NCI-H146 (cell line): ENCODE measurements at places on chromosomes 12 and 14.

DNA sequence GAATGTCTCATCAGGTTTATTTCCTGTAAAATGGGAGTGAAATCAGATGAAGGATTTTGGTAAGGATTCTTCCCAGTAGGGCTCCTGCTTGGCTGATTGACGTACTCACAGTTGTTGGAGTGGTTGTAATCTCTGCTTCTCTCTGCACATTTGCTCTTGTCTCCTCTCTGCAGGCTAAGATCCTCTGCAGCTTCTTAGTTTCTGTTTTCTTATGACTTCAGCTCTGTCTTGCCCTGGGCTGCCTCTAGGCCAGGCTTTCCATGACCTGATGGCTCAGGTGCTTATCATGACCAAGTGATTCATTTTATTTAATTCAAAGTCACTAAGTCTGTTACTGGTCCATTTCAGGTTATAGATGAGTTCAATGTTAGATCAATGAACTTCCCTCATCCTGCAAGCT lies 394.5 kb upstream of the DDHD1 start:
- DNase-seq: no peak

DNA sequence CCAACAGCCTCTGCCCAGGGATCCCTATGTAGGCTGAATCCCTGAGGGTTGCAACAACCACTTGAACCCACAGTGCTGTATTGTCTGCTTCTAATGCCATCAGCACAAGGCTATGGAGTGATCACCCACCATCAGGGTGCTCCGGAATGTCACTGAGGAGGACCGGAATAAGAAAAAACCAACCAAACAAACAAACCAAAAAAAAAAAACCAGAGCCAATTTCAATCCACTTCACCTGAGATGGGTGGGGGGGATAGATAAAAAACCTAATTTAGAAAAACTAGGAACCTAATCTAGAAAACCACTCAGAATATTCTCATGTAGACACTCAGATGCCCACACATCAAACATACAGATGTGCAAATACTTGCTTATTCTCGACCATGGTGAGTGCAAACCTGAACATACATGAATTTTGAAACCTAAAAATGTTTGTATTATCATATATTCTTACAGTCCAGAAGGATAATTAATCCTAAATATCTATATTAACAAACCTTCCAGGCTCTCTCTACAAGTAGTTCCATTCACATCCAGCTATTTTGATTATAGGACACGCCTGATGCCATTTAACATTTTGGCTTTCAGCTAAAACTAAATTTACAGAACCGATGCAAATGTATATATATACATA lies 3.7 kb downstream of the TBX5 start:
- DNase-seq: no peak

GRCh38 chr14:101007004-101007614 lies 103.6 kb upstream of the RTL1 start:
- no peak for DNase-seq

- DNase-seq: no peak
These were observed 15.9 kb downstream of the FAM181A start for GRCh38 chr14:93943052-93943451.

GRCh38 chr14:69673104-69673503 lies 61.7 kb downstream of the SUSD6 start:
- DNase-seq: no peak

DNA sequence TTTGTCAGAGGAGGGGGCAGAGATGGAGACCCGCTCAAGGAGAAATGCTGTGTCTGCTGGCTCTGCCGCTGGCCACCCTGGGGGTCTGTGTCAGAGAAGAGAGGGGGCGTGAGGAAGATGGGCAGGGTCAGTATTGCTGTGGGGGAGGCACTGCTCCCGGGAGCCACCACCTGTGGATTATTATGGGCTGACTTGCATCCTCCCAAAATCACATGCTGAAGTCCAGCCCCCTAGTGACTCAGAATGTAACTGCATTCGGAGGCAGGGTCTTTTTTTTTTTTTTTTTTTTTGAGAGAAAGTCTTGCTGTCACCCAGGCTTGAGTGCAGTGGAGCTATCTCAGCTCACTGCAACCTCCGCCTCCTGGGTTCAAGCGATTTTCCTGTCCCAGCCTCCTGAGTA lies 12.3 kb downstream of the ABCD4 start:
- no peak for DNase-seq

DNA sequence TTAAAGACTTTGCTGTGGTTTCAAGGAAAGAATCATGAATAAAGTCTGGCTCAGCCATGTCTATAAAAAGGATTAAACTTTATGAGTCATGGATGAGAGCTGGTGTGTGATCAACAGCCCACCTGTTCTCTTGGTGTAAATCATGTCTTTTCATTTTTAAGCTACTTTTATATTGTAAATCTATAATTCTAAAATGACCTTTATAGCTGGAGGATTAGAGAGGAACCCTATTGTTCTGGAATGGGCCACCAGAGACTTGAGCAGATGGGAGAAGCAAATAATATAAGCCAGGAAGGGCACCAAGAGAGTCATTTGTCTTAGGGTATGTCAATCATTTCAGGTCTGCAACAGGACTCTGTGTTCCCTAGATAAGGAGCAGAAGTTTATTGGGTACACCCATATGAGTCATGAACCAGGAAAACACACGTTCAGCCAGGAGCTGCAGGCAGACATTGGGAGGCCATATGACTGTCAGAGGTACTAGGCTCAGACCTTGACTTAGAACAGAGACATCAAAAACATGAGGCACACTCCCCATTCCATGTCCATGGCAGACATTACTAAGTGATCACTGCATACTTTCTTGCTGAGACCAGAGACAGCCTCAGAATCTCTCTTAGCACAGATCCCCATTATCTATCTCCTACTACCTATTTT lies 49.3 kb downstream of the NDUFA12 start:
- DNase-seq: no peak

DNA sequence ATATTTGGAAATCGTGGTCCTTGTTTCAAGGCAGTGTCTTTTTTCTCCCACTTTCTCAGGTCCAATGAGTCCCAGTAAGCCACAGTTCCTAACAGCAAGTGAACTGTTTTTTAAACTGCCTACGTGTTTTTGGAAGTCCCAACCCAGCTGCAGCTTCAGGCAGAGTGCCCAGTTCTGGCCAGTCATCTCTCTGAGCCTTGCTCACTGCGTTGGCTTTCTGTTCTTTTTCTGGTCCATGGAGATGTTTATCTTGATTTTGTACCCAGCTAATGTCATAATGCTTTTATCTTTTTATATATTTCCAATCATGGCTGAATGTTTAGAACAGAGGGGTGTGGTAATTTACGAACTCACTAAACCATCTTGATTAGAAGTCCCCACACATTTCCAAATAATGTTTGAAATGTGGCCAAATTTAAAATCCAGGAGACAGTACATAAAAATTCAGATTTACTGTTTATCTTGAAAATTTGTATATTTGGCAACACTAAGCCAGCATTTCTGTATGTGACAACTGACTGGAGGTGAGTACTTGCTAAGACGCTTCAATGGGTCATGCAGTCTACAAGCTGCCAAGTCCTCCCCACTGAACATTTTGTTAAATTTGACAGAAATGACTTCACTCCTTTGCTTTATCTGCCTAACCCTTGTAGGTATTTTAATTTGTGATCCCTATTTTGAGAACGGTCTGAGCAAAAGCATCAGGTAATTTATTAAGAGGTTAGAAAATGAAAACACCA lies 46.1 kb upstream of the OTOGL start:
- no peak for DNase-seq

DNA sequence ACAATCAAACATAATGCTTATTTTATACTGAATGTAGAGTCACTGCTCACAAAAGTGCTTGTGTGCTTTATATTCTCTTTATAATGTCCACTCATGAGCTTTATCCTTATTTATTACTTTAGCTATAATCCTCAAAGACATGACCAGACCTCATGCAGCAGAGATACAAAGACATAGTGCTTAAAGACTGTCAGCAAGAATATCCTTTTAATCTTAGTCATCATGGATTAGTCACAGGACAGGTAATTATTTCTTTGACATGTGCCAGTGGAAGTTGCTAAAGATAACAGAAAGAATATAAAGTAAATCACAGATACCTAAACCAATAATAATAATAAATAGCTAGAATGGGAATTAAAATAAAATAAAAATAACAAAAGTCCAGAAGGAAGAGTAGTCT lies 707.5 kb downstream of the BCL11B start:
- DNase-seq: no peak

DNA sequence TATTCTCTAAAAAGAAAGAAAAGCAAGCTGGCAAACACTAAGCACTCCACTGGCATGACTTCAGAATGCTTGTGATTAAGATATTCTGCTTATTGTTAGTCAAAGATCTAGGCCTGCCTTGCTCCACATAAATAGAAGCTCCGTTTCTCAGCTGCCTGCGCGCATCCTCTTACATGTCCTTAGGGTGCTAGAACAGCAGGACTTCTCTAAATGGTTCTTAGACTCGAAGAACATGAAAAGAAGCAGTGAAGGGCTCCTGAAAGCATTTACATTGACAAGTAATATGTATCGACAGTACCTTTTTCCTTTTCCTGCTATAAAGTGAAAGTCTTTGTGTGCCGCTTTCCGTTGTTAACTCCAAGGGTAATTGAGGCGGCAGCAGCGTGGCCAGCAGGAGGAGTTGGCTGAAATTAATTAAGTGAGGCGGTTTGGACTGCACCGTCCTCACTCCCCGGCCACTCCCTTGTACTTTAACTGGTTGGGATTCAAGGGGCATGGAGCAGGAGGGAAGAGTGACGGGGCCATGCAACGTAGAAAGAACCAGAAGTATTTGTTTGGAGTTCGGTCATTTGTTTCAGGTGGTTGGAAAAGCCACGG lies 34.2 kb upstream of the OTX2 start:
- DNase-seq: no peak

GRCh38 chr12:95976416-95976832 lies 19.7 kb downstream of the HAL start:
- no peak for DNase-seq

DNA sequence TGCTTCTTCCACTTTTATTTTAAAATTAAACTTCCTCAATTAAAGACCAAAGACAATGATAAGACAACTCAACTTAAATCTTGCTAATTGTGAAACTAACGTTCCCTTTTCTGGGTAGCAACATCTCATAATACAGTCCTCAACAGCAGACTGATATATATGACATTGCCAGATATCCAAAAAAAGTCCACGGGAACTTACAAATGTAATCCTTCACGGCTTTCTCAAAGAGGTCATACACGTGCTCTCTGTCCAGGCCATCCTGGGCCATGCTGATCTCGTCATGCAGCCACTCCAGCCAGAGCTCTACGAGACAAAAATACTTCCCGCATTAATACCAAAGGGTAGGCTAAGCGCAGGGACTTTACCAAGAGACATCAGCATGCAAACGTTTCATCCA lies 13.3 kb downstream of the SART3 start:
- DNase-seq: no peak

GRCh38 chr14:78399316-78399889 lies 229.2 kb downstream of the NRXN3 start:
- no peak for DNase-seq

GRCh38 chr12:100403446-100403845 lies 46.6 kb downstream of the SLC17A8 start:
- no peak for DNase-seq

GRCh38 chr14:80522411-80522810 lies 311.1 kb upstream of the DIO2 start:
- DNase-seq: no peak

- peak; percentile 47 for DNase-seq
These were observed 50.8 kb downstream of the DGLUCY start for GRCh38 chr14:91164676-91165075.

DNA sequence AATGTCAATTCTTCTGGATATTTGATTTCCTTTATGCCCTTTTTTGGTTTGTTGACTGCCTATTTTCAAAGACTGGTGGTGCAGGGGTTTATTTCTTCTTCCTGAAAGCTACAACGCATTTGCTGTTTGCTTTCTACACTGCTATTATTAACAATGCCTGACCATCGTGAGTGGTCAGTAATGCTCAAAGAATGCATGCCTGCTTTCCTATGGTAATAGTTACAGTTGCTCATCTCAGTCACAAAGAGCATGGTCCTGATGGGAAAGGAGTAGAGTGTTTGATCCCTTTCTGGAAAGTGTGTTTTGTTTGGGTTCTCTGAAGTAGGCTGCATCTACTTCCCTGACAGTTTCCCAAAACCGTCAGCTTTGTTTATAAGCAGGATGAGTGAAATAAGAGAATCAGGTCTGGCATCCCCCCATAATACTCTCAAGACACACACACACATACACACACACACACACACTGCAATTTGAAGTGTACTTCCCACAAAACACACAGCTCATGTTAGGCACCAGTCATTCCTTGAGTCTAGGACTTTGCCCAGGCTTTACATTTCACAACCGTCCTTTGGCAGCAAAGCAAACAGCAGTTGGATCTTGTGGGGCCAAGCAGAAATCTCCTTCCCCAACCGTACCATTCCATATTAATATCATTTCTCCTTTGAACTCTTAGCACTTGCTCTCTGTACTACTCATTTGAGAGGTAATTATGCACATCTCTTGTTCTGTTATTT lies 56.6 kb downstream of the SUDS3 start:
- DNase-seq: no peak

- peak; percentile 58 for DNase-seq
These were observed 216.8 kb downstream of the TTC8 start for GRCh38 chr14:89041257-89041582.

- DNase-seq: no peak
These were observed 42.0 kb downstream of the SH2B3 start for GRCh38 chr12:111447571-111448265.

DNA sequence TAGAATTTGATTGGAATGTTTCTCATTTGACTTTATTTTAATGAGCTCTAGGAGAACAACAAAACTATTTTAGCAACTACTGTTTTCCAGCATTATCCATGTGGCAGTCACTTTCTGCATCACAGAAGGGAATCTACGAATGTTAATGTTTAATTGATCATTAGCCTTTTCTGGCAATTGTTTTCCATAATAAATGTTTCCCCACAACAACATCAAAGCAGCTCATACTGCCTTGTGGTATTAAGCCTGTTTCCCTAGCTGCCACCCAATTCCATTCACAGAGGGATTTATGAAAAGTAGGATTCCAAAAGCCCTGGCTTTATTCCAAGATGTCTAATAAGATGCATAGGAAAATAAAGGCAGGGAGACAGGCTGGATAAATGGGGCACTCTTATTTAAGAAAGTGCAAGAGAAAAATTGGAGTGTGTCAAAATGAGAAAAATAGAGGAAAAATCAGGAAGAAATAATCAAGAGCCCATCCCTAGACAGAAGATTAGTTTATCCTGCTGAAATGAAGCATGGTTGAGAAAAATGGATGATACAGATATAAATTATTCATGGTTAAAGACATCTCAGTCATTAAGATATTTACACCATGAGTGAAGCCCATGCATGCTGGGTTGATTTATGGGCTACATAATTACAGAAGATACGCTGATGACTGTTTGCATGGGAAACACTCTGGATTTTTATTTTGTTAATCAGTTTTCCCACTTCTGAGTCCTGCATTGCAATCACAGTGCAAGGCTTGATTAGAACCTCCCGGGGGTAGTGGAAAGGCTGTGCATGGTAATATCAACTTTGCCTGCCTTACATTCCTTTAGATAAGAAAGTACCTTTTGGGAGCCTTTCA lies 180.3 kb downstream of the HELB start:
- DNase-seq: no peak

DNA sequence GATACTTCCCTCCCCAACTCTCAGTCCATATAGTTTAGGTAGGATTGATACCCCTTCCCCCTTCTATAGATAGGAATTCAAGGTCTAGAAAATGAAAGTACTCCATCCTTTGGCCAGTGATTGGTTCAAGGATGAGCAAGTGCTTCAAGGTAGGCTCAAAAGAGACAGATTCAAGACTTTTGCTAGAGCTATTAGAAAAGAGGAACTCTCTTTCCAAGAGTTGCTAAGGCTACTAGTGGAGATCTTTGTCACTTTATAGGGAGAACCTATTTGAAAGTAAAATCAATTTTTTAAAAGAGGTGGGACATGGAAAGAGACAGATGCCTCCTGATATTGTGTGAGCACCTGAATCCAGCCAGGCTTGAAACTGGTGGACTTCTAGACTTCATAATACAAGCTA lies 17.5 kb downstream of the POLE2 start:
- DNase-seq: no peak
